Right atrium auricular region (tissue), 2 donors: ENCODE measurements at places on chromosomes 12 and 14. TPM values are rescaled to one million over a fixed set of nuclear protein-coding genes. Genes with fewer than 3 reads are reported as not detected.

Gene VDR
- total RNA-seq: 2.2 TPM

Gene ACSS3
- 20.3 TPM for total RNA-seq

Gene TAS2R46
- not detected for total RNA-seq

Gene BMP4
- 7.8 TPM for total RNA-seq

Gene FICD
- total RNA-seq: 7.5 TPM

DNA sequence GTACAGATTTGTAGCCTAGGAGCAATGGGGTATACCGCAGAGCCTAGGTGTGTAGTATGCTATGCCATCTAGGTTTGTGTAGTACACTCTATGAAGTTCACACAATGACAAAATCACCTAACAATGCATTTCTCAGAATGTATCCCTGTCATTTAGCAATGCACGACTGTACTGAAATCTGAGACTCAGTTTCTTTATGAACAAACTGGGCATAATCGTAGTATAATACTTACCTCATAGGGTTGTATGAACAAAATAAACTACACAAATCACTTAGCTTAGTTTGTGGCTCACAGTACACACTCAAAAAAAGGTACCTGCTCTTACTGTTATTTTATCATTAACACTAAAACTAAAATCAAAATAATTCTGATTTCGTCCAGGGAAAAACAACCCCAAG lies 6.9 kb upstream of the PRKAG1 start:
- no peaks in the 10 kb centered on the region for H3K4me1 ChIP-seq
- no peak for DNase-seq
- H3K4me3 ChIP-seq: no peak overlapping the region

DNA sequence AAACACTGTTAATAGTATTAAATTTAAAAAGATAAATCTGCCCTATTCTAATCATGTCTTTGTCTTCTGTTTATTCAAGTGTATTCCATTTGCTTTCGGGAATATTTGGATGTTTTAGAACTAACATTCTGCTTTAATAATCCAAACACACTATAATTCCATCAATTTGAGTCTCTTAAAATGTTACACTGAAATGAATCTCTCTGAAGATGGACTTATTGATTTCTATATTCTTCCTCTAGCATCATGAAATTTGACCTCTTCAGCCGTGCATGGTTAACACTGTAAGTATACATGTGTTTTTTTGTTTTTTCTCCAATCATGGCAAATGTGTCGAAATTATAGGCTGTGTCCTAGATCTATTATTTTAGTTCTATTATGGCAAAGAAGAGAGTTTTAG lies 339.2 kb downstream of the ACSS3 start:
- H3K4me1 ChIP-seq: no peaks in the 10 kb centered on the region
- H3K27ac ChIP-seq: no peak overlapping the region
- no peaks in the 10 kb centered on the region for H3K27me3 ChIP-seq
- H3K4me3 ChIP-seq: no peak overlapping the region
- DNase-seq: no peak
- no peaks in the 10 kb centered on the region for H3K36me3 ChIP-seq

DNA sequence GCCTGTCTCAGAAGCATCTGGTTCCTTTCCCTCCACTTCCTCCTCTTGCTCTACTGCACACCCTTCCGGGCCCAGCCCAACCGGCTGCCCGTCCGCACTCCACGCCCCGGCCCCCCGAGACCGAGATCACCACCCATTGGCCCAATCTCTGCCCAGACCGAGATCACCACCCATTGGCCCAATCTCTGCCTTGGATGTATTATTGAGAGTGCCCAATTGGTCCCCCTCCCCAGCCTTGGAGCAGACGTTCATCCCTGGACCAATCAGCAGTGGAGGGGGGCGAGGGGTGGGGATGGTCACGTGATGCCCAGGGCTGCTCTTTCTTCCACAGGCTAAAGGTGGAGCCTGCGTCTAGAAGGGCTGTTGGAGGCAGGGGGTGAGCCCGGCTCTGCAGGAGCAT lies 75.6 kb upstream of the TMEM132C start:
- H3K4me1 ChIP-seq: no peaks in the 10 kb centered on the region
- H3K4me3 ChIP-seq: no peak overlapping the region
- H3K27ac ChIP-seq: no peak overlapping the region
- H3K27me3 ChIP-seq: no peaks in the 10 kb centered on the region
- no peaks in the 10 kb centered on the region for H3K36me3 ChIP-seq

DNA sequence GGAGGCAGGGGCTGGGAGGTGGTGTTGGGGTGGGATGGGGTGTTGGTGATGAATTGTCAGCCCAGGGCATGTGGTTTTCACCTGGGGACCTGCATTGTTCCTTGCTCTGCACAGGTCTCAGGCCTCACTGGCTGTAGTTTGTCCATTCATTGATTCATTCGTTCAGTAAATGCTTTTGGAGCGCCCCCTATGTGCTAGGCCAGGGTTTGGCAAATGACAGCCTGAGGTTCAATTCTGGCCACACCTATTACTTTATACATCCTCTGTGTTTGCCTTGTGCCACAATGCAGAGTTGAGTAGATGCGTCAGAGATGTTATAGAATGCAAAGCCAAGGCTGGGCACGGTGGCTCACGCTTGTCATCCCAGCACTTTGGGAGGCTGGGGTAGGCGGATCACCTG lies 4.7 kb downstream of the ADCK1 start:
- peaks cover 8% of the 10 kb centered on the region for H3K4me1 ChIP-seq
- no peaks in the 10 kb centered on the region for H3K36me3 ChIP-seq
- no peak overlapping the region for H3K4me3 ChIP-seq
- no peak for DNase-seq

- peak overlapping the region; percentile 87 for H3K27ac ChIP-seq
- no peak for DNase-seq
- H3K27me3 ChIP-seq: no peaks in the 10 kb centered on the region
- H3K4me3 ChIP-seq: peak overlapping the region; percentile 59
- H3K36me3 ChIP-seq: no peaks in the 10 kb centered on the region
- no peaks in the 10 kb centered on the region for H3K4me1 ChIP-seq
Observed at GRCh38 chr12:21773806-21774205, 700 bp downstream of the KCNJ8 start.

DNA sequence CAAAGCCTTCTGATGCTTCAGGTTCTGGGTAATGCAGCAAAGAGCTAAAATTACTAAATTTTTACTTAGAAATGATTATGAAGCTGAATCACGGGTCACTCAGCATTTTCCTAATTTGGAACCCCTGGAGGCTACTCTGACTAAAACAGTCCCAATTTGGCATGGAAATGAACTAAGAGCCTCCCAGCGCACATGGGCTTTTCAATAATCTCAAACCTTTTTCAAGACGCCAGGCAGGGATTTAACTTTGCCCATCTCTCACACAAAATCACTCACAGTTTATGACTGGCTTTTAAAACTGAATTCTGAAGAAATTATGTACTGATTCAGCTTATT lies 68.3 kb downstream of the LLPH start:
- H3K27me3 ChIP-seq: no peaks in the 10 kb centered on the region
- no peak overlapping the region for H3K4me3 ChIP-seq
- no peak for DNase-seq
- no peaks in the 10 kb centered on the region for H3K36me3 ChIP-seq

- H3K4me1 ChIP-seq: no peaks in the 10 kb centered on the region
- DNase-seq: no peak
- no peak overlapping the region for H3K27ac ChIP-seq
- no peaks in the 10 kb centered on the region for H3K27me3 ChIP-seq
- H3K36me3 ChIP-seq: peaks cover 76% of the 10 kb centered on the region
Observed at GRCh38 chr12:117155278-117156060, 34.8 kb downstream of the FBXO21 start.

DNA sequence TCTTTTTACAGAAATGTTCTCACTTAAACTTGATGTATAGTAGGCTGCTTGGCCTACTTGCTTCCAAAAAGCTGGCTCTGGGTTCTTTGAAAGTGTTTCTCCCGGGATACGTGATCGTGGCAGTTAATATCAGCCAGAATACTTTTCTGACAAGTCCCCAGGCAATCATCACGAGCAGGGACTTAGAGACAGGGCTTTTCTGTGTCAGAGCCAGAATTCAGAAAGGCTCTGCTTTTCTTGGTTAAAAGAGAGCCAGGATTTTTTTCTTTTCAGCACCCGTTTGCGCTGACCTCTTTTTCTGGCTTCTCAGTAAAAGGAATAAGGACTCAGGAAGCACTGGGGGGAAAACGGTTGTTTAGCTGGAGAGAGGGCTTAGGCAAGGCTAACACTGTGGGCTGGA lies 57.8 kb upstream of the ARHGAP5 start:
- H3K27me3 ChIP-seq: no peaks in the 10 kb centered on the region
- no peaks in the 10 kb centered on the region for H3K36me3 ChIP-seq
- H3K27ac ChIP-seq: peak overlapping the region; percentile 50
- no peak overlapping the region for H3K4me3 ChIP-seq
- no peaks in the 10 kb centered on the region for H3K4me1 ChIP-seq

DNA sequence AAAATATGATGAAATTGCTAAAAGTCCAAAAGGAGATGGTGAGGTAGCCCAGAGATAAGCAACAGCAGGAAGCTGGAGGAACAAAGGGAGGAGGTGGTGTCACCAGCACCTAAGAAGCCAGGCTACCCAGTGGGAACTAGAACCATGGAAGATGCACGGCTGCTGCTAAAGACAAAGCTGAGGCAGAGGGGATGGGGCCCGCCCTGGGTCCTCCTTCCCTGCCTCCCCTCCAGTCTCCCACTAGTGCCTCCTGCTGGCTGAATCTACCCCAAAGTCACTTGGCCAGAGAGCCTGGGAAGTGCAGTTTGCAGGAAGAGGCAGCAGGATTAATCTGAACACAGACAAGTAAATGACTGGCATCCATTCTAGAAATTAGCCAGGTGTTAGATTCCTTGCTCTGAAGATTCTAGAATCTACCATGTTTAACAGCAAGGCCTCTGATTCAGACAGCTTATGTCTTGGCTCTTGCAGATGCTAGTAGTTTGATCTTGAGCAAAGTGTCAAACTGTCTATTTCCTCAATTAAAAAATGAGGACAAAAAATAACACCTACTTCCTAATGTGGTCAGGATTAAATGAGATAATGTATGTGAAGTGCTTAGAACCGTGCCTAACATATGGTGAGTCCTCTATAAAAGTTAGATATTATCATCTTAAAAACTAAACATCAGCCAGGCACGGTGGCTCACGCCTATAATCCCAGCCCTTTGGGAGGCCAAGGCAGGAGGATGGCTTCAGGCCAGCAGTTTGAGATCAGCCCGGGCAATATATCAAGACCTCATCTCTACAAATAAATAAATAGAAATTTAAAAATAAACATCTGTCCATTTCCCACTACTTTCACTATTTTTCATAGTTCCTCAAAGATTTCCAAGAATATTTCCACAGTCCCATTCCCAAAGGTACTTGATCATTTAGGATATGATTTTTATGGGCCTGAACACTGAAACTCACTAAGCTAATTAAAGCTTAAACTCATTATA lies 5.8 kb upstream of the LRP10 start:
- H3K4me1 ChIP-seq: peaks cover 9% of the 10 kb centered on the region
- H3K27ac ChIP-seq: no peak overlapping the region
- no peaks in the 10 kb centered on the region for H3K36me3 ChIP-seq
- no peak overlapping the region for H3K4me3 ChIP-seq
- no peak for DNase-seq

DNA sequence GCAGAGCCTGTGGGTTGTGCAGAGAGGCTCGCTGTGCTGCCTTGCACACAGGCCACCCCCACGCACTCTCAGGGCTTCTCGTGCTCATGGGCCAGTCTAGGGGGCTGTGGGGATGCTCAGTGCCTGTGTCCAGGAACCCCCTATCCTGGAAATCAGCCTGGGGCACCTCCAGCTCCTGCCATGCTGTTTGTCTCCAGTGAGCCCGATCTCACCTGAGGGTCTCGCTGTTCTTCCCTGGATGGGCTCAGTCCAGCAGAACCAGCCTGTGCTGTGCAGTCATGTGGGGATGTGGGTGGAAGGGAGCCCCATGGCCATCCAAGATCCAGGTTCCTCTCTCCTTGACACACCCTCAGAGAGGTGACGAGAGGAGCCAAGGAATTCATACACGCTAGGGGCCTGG lies 26.7 kb downstream of the SERPINA1 start:
- DNase-seq: no peak
- H3K4me3 ChIP-seq: no peak overlapping the region
- H3K36me3 ChIP-seq: no peaks in the 10 kb centered on the region

DNA sequence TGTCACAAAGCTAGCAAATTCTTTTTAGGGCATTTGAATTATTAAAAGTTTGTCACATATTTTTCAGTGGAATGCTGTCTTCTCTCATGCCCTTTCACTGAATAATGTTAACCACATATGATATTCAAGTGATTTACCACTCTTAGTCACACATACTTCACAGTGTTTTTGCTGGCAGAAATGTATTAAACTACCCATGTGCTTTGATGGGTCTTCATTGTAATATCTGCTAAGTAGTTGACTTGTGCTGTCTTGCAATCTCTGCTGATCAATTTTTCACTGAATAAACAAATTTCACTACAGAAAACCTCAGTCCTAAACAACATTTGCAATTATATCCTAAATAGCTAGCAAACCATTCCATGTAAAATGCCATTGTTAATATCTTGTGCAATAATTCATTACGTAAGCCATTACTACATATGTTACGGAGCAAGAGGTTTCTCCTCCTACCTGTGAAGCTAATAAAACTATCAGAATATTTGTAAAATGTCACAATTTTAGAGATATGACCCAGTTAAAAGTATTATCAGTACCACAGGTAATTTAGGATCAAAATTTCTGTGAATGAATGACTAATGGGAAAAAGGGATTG lies 64.6 kb upstream of the LMO3 start:
- H3K36me3 ChIP-seq: no peaks in the 10 kb centered on the region
- DNase-seq: no peak
- no peak overlapping the region for H3K27ac ChIP-seq
- no peaks in the 10 kb centered on the region for H3K4me1 ChIP-seq
- H3K4me3 ChIP-seq: no peak overlapping the region

- H3K36me3 ChIP-seq: no peaks in the 10 kb centered on the region
- H3K4me3 ChIP-seq: no peak overlapping the region
- no peak for DNase-seq
- no peaks in the 10 kb centered on the region for H3K27me3 ChIP-seq
- H3K4me1 ChIP-seq: no peaks in the 10 kb centered on the region
Observed at GRCh38 chr12:25123126-25123525, 71.8 kb downstream of the DNAI7 start.

DNA sequence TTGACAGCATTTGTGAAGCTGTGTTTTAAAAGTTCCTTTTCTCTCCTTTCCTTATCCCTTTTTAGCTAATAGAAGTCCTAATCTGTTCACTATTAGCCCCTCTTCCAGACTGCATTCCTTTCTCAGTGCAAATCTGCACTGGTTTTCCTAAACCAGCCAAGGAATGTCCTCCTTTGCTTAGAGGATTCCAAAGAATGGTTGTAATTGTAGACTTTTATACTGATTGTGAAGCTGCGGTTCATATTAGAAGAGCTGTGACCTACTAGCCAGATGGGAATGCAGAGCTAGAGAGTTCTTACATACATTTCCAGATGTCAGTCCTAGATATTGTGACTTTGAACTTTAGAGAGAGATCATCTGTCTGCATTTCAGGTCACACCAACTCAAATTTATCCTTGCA lies 79.8 kb downstream of the MYRFL start:
- no peak for DNase-seq
- H3K4me3 ChIP-seq: no peak overlapping the region
- no peak overlapping the region for H3K27ac ChIP-seq
- H3K4me1 ChIP-seq: peaks cover 11% of the 10 kb centered on the region

DNA sequence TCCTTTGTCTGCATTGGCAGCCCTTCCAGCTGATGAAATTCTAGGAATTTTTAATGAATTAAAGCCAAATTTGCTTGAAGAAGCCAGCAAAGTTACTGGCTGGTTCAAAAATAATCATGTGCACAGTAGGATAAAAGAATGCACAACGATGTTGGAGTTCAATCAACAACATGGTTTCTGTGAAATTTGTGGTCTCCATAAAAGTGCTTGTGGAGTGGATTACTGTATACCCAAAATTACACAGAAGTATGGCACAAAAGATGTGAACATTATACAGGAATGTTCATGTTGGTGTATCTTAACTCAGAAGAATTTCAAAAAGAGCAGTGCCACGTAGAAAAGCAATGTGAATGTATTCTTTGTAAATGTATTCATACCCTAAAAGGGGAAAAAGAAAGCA lies 105.0 kb upstream of the METAP2 start:
- no peaks in the 10 kb centered on the region for H3K4me1 ChIP-seq
- H3K4me3 ChIP-seq: no peak overlapping the region
- no peak overlapping the region for H3K27ac ChIP-seq
- no peak for DNase-seq
- no peaks in the 10 kb centered on the region for H3K27me3 ChIP-seq
